ENCODE measurements at places on chromosomes 7 and 10.

DNA sequence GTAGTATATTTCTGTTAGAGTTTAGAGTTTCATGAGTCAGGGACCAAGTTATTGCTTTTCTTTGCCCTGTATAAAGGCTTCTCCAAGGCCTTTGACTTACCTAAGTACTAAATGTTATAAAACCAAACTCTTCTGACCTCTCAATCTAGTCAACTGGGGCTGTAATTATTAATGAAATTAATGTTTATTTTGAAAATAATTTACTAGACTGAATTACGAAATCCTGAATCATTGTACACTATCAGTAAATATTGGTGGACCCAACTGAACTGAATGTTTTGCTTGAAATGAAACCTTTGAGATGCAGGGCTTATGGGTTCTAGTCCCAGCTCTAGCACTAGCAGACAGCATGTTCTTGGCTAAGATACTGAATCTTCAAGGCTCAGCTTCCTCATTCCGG lies 1.7 kb upstream of the CYP2C9 start:
- DNase-seq, result no peak

DNA sequence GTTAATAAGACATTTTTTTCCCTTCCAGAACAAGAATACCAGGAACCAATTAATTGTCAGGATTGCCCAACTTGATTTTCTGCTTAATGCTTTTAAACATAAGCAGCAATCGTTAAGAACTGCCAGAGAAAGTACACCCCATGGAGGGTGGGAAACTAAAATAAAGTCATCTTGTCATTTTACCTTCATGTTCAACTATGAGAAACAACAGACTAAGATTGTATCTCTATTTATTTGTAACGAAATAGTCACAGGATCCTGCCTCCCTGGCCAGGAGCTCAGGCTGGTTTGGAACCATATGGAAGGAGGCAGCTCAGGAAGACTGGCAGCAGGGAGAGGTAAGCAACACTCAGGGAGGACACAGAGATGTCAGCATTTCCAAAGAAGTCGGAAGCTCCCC lies 129.6 kb downstream of the TNS3 start:
- no peak for DNase-seq

DNA sequence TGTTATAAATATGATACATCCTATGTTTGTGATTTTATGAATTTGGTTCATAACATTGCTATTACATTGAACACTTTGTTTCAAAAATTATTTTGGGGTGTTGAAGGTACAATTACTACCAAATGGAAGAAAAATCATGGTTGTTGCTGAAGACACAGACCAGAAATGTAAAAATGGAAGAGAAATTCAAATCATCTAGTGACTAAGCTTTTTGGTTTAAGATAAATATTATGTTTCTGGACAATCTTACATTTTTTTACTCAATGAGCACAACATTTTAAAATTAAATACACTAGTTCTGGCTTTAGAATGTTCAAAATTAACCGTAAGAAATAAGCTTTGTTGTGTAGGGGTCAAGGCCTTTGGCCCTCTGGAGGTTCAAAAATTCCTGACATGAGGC lies 82.7 kb downstream of the GNAT3 start:
- no peak for DNase-seq

DNA sequence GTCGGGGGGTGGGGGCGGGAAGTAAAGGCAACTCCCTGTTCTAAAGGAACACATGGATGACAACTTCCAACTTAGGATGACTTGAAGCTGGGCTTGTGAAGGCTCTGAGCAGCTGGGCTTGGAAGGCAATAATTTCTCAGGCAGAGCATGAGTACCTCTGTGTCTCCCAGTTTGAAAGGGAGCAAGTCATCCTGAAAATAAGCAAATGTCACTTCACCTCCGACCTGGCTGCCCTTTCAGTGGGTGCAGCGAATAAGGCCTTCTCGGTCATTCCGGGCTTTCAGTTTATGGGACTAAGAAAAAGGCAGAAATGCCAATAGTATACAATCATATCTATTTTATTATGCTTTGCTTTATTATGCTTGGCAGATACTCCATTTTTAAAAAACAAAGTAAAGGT lies 15.3 kb upstream of the ADAMTS14 start:
- no peak for DNase-seq

DNA sequence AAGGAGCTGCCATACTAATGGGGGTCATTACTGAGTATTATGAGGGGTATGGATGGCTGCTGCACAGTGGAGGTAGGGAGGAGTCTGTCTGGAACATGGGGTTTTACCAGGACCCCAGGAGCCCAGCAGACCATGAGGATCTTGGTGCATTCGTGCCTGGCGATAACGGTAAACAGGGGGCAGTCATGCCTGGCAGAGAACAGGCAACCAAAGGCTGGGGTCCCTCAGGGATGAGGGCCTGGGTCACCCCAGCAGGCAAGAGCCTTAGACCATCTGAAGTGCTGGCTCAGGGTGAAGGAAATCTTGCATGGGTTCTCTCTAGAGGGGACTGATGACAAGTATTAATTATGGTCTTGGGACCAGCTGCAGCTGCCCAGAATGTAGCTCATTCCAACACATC lies 46.1 kb downstream of the MYL10 start:
- no peak for DNase-seq

GRCh38 chr7:140126435-140127034 lies 50.2 kb downstream of the KDM7A start:
- no peak for DNase-seq

GRCh38 chr7:153524070-153524601 lies 528.1 kb upstream of the DPP6 start:
- DNase-seq, result no peak

DNA sequence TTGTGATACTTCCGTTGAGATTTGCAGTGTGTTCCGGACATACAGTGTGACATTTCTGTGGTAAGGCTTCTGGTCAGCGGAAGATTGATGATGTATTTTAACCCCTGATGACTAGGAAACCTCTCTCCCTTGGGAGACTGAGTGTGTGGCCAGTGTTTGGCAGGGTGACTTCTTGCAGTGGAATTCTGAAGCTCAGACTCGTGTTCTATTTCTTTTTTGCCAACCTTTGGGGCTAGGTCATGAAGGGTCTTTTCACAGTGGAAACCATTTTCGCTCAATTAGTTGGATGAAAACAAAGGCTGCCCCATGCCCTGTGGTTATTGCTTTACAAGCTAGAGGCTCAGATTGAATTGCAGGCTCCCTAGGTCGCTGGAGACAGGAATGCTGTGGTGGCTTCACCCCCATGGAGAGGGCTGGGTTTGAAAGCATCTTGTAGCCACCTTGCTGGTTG lies 288.9 kb downstream of the BBS9 start:
- no peak for DNase-seq

GRCh38 chr7:107404740-107405537 lies 64.9 kb upstream of the GPR22 start:
- DNase-seq, result no peak

GRCh38 chr10:79454259-79454658 lies 8.8 kb upstream of the ZCCHC24 start:
- no peak for DNase-seq
